Endodermal cell (in vitro differentiated cells): ENCODE measurements at places on chromosomes 2 and 18. TPM values are rescaled to one million over a fixed set of nuclear protein-coding genes. Genes with fewer than 3 reads are reported as not detected.
A peak's percentile ranks its signal among the peaks of the same experiment; 100 is the strongest.

- no peak for DNase-seq
Observed at GRCh38 chr2:218894151-218894879, 13.7 kb downstream of the WNT10A start.

DNA sequence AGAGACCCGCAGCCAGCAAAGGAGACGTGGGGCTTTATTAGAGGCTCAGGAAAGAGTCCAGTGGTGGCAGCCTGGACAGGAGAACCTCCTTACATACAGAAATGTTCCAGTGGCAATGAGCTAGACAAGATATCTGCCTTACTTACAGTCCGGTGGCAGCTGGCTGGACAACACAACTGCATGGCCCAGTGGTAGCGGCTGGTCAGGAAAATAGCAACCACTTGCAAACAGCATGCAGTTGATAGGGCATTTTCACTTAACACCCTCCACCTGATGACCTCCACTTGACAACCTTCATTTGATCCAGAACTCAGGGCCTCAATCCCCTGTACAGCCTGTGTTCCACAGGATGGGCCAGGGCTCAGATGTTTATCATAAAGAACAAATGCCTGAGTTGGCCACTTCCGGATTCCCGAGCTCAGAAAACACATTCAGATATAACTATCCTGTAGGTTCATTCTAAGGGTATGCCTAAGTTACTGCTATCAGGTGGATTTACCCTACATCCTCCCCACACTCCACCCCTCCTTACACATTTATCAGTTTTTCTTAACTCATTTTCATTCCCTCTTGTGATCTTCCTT is 63.3 kb upstream of the ITPRID2 start:
- DNase-seq = no peak

GRCh38 chr2:133506996-133507395 is 61.3 kb downstream of the NCKAP5 start:
- no peak for DNase-seq

- no peak for DNase-seq
Observed at GRCh38 chr2:47226132-47226922, 71.2 kb upstream of the STPG4 start.

DNA sequence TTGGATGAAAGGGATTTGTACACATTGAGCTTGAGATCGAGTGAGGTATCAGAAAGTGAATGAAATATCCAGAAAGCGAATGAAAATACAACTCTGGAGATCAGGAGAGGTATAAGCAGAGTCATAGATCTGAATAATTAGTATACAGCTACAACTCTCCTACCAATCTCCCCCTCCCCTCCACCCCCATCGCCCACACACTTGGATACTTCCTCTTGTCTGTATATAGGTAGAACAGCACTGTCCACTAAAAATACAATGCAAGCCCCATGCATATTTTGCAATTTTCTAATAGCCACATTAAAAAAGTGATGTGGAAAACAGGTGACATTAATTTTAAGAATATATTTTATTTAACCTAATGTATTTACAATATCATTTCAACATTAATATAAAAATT is 23.7 kb upstream of the WIPF1 start:
- no peak for DNase-seq

- peak; percentile 92 for DNase-seq
Observed at GRCh38 chr2:218168635-218169462, 2.1 kb upstream of the CXCR1 start.

DNA sequence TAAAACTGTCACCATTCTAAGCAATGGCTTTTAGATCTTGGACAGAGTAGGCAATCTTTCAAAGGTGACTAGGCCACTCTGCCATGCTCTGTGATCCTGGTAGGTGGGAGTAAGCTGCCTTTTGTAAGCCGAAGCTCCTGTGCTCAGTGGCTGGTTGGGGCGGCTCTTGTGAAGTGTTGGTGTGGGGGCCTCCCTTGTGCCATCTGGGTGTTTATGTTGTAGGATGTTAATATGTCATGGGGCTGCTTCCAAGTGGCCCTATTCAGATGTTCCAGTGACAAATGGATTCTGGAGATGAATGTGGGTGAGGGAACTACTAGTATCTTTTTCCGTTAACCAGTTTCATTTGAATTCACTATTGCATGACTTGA is 116.8 kb upstream of the SPRED2 start:
- DNase-seq = no peak

GRCh38 chr2:207045531-207045930 is 106.2 kb downstream of the CPO start:
- no peak for DNase-seq

- no peak for DNase-seq
Observed at GRCh38 chr2:167733747-167734146, 513.6 kb downstream of the STK39 start.

DNA sequence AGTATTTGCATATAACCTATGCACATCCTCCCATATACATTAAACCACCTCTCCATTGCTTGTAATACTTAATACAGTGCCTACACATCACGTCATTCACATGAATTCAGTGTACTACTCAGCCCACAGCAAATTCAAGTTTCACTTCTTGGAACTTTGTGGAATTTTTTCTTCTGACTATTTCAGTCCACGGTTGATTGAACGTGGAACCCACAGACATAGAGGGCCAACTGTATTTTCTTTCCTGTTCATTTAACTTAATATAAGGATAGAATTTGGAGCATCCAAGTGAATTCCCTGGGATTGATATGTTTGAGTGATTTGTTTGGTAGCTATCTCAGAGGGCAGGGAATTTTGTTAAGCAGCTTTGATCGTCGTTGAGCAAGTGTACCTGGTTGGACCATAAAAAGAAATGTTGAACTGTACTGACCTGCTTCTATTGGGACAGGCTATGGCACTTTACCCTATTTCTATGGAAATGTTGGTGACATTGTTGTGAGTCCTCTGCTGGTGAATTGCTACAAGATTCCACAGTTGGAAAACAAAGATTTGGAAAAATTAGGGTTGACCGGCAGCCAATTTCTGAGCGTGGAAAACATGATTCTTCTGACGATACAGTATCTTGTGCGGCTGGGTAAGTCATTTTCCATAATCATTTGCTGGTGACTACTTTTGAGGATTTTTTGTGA is 156.6 kb downstream of the ESCO1 start:
- DNase-seq = no peak

- no peak for DNase-seq
Observed at GRCh38 chr18:33653231-33653630, 75.2 kb downstream of the ASXL3 start.

DNA sequence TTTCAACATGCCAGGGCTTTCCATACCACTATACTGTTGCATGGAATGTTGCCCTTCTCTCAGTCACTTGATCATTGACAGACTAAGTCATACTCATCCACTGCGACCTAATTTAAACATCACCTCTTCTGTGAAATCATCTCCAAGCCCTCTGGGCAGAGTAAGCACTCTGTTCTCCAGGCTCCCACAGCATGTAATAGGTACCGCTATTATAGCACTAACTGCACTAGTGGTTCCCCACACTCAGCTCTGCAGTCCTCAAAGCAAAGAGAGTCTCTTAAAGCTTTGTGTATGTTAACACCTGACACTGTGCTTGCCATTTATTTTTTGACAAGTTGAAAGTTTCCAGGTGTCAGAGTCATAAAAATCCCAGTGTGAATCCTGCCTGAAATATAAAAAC is 947.2 kb downstream of the ERBB4 start:
- no peak for DNase-seq

- DNase-seq = peak; percentile 93
Observed at GRCh38 chr2:49770919-49771318, 616.6 kb upstream of the FSHR start.

DNA sequence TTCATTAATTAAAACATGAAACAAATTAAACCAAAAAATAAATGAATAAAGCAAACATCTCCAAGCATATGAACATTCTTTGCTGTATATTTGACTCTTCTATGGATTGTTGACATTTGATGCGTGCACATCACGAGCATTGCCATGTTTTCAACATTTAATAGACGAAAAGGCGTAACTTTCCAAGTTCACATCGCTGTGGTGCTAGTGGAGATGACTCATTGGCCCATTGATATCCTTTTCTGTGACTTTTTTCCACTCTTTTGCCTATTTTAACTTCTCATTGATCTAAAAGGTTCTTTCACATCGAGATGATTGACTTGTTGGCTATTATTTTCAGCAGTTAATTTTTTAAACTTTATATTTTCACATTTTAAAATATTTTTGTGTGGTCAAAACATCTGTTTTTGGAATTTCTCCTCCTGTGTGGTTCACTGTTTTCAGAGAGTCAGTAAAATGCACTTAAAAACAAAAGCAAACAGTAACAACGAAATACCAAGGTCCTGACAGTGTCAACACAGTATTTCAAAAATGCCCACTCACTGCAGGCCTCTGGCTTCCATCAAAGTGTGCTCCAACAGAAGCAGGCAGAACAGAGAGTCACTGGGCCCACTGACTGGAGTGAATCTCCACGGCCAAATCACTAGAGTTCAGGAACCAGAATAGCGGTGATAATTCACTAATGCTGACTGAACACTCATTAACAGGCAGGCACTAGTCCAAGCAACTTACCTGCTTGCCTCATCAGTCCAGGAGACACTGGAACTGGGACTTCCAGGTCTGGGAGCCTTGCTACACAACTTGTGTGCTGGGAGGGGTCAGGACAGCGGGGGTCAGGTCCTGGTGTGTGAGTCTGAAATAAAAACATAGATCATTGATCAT is 372.2 kb upstream of the SMIM21 start:
- no peak for DNase-seq

GRCh38 chr2:85273738-85274731 is 53.8 kb downstream of the TGOLN2 start:
- peak; percentile 54 for DNase-seq

DNA sequence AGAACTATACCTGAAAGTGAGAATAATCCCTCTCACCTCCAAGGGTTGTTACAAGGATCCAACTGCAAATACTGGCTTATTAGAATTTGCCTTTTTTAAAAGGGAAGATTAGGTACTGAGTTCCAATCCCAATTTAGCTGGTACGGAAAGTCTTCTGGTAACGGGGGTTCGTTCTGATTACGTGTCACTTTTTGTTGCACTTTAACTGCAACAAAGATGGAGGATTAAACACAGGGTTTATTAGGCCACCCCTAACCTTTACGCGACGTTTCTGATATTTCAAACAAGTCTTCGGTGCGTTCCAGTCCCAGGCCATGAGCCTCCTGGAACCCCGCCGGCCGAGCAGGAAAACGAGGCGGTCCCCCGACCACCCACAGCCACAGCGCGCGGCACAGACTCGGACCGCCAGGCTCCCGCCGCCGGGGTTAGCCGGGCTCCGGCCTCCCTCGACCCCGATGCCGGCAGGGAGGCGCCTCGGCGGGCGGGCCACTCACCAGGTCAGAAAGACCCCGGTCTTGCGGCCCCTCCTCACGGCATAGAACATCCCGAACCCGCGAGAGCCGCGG is 411 bp downstream of the RNASEH1 start:
- no peak for DNase-seq

GRCh38 chr2:85736456-85737355 is 17.1 kb upstream of the ATOH8 start:
- DNase-seq = no peak

DNA sequence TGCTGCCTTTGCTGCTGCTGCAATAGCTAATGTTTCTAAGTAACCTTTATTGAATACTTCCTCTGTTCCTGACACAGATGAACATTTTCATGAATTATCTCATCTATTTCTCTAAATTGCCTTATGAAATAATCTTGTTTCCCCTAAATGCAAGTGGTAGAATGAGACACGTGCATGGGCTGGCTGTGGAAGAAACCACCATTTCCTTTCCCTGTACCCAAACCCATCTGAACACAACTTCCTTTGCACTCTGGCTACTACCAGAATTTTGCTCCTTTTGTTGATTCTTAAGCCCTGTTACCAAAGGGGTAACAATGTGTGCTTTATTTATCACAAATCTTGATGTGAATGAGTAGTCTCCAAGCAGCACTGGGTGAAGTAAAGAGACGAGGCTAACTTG is 29.2 kb downstream of the AKAIN1 start:
- DNase-seq = no peak

DNA sequence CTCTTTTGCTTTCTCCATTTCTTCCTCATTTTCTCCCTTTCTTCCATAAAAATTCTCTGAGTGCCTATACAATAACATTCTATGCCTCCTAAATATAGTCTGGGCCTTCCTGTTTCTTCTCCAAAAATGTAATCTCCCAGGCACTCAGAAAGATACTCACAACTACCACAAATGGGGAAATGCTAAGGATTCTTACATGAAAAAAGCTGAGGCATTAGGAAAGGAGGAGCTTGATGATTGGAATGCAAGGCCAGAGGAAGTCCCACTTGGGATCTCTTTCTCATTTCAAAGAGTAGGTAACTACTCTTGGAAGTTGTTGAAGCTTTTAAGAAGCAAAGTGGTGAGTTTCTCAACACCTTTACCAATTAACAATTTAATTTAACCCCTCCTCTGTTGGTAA is 3.4 kb downstream of the VSNL1 start:
- DNase-seq = no peak

DNA sequence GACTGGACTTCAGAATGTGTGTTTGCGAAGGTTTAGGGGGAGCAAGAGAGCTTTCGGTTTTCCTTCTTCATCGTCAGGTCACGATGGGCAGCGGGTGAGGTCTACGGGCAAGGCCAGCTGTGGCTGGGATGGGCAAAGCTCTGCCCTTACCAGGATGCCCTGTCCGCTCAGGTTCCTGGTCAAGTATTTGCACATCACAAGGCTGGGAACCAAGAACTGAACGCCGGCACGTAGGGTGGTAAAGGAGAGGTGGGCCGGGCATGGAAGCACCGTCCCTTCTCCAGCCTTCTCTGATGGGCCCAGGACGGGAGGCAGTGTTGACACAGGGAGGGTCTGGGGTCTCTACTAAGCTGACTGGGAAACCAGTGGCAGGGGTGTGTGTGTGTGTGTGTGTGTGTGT is 50.5 kb upstream of the UBE2F start:
- DNase-seq = no peak

DNA sequence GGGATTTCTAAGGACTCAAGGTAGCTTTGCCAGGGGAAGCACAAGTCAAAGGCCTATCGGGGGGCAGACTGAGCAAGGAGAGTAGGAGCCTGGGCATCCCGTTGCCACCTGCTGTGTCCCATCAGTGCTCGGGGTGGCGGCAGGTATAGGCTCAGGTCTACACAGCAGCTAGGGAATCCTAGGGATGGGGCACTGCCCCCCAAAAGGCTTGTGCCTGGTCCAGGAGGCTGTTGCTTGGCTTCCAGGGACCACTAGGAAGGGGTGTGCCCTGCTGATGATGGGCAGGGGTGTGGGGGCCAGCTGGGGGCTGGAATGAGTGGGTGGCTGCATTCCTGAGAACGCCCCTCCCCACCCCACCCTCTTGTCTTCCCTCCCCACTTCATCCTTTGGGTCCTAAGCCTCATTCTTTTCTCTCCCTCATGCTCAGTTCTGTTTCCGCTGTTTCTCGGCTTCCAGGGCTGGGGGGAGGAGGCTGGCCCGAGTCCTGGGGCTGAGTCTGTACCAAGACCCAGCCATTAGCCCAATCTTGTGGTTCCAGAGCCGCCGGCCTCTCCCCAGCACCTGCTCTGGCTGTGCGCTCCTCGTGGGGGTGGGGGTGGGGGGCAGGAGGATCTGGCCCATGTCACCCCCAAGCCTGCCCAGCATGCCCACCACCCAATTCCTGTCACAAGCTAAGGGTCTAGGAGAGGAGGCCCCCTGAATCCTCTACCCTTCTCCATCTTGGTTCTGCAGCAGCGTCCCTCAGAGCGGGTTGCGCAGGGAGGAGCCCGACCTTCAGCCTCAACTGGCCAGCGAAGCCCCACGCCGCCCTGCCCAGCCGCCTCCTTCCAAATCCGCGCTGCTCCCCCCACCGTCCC is 12.8 kb downstream of the SPEG start:
- DNase-seq = peak; percentile 31

The NR4A2 gene
- 0.59 to 1.6 TPM (median 0.73 TPM) in 3 replicates for total RNA-seq

The SLC40A1 gene
- total RNA-seq = 60.4 and 74.1 TPM in 2 replicates

The CTLA4 gene
- not detected in 3 replicates for total RNA-seq

The WNT6 gene
- not detected in 3 replicates for total RNA-seq

The MC5R gene
- 0.21 to 0.54 TPM in 2 of 3 replicates, not detected in the other for total RNA-seq

The MIB1 gene
- 51.6 to 75.1 TPM (median 75.0 TPM) in 3 replicates for total RNA-seq

The LRP1B gene
- 1.8 to 2.4 TPM (median 2.4 TPM) in 3 replicates for total RNA-seq
